Ovary (tissue), 10 donors: ENCODE measurements at places on chromosomes 7 and 10. TPM values are rescaled to one million over a fixed set of nuclear protein-coding genes. Genes with fewer than 3 reads are reported as not detected.
A peak's percentile ranks its signal among the peaks of the same experiment; 100 is the strongest.

Gene PROSER2
- total RNA-seq, result 3.7 TPM

Gene UTF1
- 9.3 TPM for total RNA-seq

Gene CADPS2
- total RNA-seq, result 26.3 TPM

DNA sequence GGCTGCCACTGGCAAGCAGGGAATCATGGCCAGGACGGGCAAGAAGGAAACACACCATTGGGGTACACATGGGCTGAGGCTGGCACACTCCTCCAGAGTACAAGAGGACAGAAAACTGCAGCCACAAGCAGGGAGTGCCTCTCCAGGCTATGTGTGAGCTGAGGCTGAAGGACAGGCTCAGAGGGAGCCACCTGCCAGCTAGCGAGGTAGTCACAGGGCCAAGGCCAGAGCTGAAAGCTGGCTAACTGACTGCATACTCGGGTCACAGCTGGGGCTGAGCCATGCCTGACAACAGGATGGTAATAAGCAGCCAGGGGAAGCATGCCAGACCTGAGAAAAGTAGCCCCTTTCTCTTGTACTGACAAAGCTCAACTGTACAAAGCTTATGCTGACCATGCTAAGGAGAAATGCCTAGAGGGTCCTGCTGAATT lies 52.0 kb downstream of the KIF5B start:
- H3K27ac ChIP-seq, result no peak overlapping the region
- no peaks in the 10 kb centered on the region for H3K27me3 ChIP-seq
- H3K4me1 ChIP-seq, result peaks cover 4% of the 10 kb centered on the region

- DNase-seq, result peak; percentile 69
- H3K36me3 ChIP-seq, result no peaks in the 10 kb centered on the region
- no peaks in the 10 kb centered on the region for H3K27me3 ChIP-seq
- H3K4me1 ChIP-seq, result no peaks in the 10 kb centered on the region
These were observed 151.6 kb downstream of the KIAA1217 start for GRCh38 chr10:24360282-24361127.

- H3K27me3 ChIP-seq, result no peaks in the 10 kb centered on the region
- peaks cover 3% of the 10 kb centered on the region for H3K4me1 ChIP-seq
- H3K4me3 ChIP-seq, result no peak overlapping the region
These were observed 3.3 kb upstream of the CAMK2G start for GRCh38 chr10:73877533-73878160.
